ENCODE measurements at places on chromosomes 7 and 10. TPM values are rescaled to one million over a fixed set of nuclear protein-coding genes. Genes with fewer than 3 reads are reported as not detected.

DNA sequence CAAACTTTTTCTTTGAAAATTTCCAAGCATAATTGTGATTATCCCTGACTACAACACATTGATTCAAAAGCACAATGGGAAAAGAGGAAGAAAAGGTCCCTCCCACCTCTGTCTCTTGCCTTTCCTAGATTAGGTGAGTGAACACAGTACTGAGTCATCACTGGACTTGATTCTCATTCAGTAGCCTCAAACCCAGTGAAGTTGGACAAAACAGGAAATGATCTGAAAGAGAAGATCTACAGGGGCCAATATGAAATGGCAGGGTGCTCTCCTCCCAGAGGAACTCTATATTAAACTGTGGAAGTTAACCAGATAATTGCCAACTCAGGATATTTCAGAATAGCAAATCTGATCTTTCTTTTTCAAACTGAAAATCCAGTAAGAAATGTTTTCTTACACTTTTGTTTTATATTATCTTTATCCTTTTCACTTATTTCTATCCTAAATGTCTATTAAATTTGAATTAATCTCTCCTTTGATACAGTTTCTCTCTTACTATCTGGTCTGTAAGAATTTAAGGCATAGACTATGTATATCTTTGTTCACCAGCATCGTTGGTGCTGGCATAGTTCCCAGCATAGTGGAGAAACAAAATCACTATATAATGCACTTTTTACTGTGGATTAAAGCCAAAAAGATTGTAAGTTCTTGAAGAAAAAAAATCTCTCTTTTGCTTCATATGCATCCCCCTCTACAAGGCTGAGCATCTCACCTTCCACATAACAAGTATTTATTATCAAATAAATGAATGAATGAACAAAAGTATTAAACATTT is 41.4 kb upstream of the IKZF1 start:
- no peak for DNase-seq

DNA sequence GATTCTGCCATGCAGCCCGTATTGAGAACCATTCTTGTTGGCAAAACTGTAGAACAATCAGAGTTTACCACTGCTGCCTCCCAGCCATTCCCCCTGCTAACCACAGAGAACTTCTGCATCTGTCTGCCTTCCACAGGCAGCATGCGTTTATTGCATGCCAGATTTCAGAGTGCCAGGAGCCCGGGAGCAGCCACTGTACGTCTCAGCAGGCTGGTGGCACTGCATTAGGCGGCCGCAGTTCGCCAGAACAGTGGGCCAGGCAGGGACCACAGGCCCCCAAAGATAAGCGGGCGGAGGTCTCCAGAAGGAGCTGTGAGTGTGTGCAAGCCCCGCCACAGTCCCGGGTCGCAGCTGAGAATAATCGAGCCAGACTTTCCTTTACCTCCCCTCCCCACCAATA is 31.8 kb downstream of the ZNF467 start:
- DNase-seq: no peak

DNA sequence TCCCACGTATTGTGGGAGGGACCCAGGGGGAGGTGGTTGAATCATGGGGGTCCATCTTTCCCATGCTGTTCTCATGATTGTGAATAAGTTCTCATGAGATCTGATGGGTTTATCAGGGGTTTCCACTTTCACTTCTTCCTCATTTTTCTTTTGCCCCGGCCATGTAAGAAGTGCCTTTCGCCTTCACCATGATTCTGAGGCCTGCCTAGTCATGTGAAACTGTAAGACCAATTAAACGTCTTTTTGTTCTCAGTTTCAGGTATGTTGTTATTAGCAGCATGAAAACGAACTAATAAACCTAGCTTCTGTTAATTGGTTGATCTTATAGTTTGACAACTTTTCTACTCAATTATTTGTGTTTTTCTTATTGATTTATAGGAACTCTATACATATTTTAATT is 206.3 kb downstream of the NXPH1 start:
- DNase-seq: no peak

GRCh38 chr7:47323904-47324303 is 258.0 kb downstream of the TNS3 start:
- DNase-seq: no peak

DNA sequence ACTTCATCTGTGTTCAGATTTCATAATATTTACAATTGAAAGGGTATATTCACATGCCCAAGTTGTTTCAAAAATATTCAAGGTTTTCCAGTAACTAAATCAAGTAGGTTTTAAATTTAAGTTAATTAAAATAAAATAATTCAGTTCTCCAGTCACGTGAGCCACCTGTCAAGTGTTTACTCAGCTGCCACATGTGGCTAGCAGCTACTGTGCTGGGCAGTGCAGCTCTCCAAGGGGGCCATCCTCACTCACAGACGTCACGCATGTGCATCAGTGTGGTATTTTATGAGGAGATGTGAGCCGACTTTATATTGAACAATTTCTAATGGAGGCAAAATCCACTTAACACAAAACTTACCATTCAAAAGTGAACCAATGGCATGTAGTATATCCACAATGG is 69.7 kb upstream of the CAMK2B start:
- no peak for DNase-seq

GRCh38 chr7:117645481-117646165 is 165.8 kb downstream of the CFTR start:
- DNase-seq: no peak

DNA sequence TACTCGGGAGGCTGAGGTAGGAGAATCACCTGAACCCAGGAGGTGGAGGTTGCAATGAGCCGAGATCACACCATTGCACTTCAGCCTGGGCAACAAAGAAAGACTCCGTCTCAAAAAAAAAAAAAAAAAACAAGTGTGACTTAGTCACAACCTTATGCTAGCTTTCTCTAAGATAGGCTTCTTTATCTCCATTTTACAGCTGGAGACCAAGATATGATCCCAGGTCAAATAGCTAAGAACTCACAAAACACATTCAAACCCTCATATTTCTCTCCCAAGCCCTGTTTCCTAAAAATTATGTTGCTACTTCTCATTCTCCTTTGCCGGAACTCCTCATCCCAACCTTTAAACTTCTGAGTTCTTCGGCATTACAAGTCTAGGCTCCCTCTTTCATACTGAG is 13.0 kb upstream of the DHTKD1 start:
- DNase-seq: no peak

GRCh38 chr7:43385856-43386255 is 197.1 kb upstream of the STK17A start:
- no peak for DNase-seq

DNA sequence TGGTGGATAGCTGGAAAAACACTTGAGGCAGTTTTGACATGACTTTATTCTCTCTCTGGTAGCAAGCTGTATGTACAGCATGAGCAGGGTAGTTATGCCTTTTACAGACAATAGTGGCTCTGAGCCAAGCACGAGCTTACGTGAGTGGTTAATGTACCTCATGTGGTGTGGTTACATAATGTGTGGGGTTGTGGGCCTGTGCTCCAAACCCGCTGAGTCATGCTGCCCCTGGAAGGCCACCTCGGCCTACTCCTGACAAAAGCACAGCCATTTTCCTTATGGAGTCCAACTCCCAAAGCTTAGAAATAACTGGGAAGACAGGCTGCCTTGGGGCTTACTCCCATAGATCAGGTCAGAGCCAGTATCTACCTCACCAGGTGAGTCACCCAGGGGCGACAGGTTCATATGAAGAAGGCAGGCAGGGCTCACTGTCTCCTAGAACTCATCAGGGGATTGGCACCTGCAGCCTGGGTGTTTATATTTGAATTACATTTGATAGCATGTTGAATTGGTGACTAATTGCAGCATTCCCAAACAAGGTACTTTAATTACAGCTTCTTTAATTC is 404.5 kb downstream of the ADRA2A start:
- DNase-seq: no peak

DNA sequence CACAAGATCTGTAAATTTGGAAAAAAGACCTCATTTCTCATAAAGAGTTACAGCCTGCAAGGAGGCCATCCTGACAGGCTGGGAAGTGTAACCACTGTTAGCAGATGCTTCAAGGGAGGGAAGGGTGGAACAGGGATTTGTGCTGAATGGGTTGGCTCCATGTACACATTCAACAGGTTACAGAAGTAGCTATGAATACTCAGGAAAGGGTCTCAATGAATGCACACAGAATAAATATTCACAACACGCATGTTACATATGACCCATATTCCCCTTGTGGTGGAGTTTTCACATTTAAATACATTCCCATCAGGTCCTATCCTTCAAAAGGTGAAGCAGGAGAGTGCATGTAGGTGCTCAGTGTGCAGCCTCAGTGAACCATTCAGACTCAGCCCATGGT is 316.4 kb upstream of the COBL start:
- no peak for DNase-seq

- DNase-seq: no peak
Observed at GRCh38 chr10:93226619-93227018, 152.9 kb downstream of the CYP26A1 start.

GRCh38 chr7:71746006-71746405 is 614.1 kb downstream of the GALNT17 start:
- DNase-seq: no peak

DNA sequence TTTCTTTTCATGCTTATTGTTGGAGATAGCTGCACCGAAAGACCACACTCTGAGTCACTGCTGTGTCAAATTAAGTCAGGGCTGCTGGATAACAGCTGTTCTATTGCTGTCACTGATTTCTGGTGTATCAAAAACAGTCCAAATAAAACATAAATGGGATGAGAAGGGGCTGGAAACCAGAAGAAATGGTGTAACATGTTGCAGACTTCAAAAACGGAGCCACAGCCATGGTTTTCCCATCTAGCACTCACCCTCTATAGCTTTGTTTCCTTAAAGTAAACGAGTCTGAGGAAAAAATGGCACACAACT is 103.3 kb upstream of the DIP2C start:
- no peak for DNase-seq

GRCh38 chr7:1534330-1535099 is 4.0 kb downstream of the MAFK start:
- DNase-seq: no peak

DNA sequence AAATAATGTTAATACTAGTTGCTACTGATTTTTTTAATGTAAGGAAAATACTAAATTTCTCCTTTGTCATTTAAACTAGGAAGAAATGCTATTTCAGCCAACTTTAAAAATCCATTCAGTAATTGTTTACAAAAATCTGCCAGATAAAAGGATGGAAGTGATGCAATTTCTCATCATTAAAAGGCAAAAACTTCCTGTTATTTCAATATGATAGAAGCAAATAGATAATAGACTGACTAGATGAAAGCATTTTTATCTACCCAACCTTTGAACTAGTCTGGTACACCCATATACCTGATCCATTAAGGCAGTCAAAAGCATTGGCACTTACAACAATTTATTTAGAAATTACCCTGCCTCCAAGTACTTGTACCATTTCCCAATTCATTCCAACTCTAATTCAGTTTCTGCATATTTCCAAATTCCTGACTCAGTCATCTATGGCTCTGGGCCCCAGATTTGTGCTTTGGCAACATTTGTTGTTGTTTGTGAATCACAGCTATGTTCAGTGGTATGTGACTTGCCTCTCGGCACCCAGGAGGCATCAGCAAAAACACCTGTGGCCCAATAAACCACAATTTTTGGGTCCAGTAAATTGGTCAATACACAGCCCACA is 482.6 kb upstream of the SEMA3A start:
- DNase-seq: no peak

- no peak for DNase-seq
Observed at GRCh38 chr7:140267381-140268226, 90.8 kb upstream of the KDM7A start.

- peak; percentile 77 for DNase-seq
Observed at GRCh38 chr7:5452937-5453540, 29.4 kb upstream of the TNRC18 start.

DNA sequence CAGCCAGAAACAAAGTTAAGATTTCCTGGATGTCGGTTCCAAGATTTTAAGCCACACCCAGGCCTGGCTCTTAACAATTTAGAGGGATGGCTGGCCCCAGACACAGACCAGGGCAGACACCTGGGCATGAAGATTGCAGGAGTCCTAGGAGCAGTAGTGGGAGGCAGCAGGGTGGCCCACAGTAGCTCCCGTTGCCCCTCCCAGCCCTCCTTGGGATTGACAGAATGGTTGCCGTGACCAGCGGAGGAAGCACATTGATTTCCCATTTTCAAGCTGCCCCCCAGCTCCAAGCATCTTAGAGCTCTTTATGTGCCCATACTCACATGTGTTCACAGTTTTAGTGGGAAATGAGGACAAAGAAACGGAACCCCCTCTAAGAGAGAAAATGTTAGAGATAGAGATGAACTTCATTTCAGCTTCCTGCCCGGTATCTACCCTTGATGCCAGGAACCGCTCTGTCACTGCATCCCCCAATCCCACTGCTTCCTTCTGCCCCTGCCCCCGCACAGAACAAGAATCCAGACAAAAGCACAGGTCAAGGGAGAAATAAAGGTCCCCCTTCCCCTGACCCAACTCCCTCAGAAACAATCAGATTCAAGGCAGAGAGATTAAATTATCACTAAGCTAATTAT is 101.1 kb downstream of the PLXNA4 start:
- no peak for DNase-seq

DNA sequence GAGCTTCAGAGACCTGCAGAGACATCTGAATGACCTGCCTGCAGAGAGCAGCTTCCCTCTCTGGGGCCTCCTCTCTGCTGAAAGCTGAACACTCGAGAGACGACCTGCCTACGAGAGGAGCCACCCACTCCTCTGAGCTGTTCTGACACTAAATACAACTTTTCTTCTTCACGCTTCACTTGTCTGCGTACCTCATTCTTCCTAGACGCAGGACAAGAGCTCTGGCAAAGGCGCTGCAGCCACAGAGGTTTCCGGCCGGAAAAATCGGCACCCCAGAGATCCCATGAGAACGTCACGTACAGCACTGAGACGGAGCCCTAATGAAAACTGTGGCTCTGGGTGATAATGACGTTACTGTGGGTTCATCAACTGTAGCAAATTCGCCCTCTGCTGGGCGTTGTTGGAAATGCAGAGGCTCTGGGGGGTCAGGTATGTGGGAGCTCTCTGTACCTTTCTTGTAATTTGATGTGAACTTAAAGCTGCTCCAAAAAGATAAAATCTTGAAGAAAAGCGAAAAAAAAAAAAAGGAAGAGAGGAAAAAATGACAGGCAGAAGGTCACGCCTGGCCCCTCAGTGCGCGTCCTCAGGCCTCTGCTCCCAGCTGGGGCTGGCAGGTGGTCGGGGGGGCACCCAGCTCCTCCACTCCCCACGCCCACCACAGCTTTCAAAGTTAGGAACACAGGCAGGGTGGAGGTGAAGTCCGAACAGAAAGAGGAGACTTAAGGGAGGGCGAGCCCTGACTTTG is 120.7 kb downstream of the DYNC2I1 start:
- peak; percentile 82 for DNase-seq

DNA sequence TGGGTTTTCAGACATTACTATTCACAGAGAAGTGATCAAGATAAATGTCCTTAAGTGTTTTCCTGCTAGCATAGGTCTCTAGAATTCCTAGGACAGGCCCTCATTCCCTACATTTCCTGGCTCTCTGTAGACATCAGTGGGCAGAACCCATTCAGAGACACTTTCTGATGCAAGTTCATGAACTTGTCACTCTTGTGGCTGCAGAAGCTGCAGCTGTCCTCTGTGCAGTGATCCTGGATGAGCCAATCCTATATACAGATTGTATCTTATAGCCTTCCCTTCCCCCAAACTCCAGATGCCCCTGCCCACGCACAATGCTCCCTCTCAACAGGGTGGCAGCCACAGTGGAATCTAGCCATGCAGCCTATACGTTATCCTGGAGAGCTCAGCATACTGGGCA is 12.6 kb upstream of the GRB10 start:
- no peak for DNase-seq

Gene SFTPA1
- not detected for total RNA-seq

Gene PIK3AP1
- total RNA-seq: 5.1 TPM

Gene ZCWPW1
- 3.6 TPM for total RNA-seq

Gene CUBN
- 0.91 TPM for total RNA-seq

Gene TAC1
- not detected for total RNA-seq

Gene SAP25
- 1.5 TPM for total RNA-seq

Gene NPY4R2
- not detected for total RNA-seq

Gene CCL24
- 0.56 TPM for total RNA-seq

Gene PRTFDC1
- total RNA-seq: 6.6 TPM
